ENCODE measurements at places on chromosomes 4 and X.

GRCh38 chrX:135213200-135213844 is 38.5 kb upstream of the ETDA start:
- DNase-seq = no peak

DNA sequence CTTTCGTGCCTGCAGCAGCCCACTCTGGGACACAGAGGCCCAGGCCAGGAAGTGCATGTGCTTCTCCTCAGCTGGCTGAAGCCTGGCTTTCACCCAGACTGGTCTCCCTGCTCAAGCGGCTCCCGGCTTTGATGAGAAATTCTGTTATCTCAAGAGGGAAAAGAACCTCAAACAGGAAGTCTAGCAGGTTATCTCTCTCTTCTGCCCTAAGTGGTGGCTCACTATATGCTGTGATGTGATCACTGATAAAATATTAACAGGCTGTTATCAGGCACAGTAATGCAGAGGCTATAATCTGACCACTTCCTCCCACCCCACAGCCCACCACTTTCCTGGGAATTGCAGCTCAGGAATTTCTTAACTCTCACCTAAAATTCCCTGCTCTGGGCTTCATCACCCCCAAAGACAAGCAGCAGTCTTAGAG is 13.3 kb downstream of the CLDN2 start:
- DNase-seq = no peak

DNA sequence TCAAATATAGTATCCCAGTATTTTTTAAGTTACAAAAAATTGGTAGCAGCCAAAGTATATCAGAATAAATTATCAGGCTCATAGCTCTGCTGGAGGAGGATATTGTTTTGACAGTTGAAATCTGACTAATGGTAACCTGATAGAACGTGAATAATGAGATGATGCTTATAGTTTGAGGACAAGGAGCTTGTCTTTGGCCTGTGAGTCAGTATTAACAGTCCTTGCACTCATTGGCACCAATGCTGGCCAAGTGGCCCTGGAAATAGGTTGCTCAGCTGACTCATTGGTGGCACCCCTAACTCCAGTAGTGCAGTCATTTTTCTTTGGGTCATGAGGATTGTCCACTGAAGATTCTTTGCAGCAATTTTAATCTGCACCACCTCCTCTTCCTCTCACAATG is 203.3 kb upstream of the JADE1 start:
- no peak for DNase-seq

DNA sequence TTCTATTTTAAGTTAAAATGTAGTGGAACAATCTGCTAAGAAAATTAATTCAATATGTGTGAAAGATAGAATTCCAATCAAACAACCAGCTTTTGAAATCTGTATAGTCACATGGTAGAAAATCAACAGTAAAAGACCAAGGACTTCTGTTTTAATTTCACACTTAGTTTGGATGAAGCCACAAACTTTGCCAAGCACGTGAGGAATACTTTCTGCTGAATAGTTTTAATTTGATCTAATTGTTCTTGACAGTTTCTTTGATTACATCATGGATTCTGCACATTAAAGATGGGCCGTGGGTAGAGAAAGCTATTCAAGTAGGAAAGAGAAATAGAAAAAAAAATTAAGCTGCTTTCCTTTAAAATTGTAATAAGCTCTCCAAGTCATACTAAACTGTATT is 137.9 kb upstream of the FAM241A start:
- no peak for DNase-seq

DNA sequence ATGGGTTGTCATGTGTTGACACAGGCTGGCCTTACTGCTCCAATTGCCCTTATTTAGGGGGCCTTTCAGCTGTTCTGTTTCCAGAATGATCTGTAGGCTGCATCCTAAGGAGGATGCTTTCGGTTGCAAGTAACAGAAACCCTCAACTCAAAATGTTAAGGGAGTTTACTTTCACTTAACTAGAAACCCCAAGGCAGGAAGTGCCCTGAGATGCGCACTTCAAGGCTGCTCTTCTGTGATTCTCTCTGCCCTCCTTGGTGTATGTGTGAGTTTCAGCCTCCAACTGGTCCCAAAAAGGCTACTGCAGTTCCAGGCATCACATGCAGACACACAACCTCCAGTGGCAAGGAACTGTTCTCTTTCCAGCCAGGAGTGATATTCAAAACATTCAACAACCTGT is 97.3 kb upstream of the ATP6AP2 start:
- DNase-seq = no peak

- peak; percentile 95 for DNase-seq
These were observed 16.4 kb downstream of the TCEANC start for GRCh38 chrX:13669246-13669737.

DNA sequence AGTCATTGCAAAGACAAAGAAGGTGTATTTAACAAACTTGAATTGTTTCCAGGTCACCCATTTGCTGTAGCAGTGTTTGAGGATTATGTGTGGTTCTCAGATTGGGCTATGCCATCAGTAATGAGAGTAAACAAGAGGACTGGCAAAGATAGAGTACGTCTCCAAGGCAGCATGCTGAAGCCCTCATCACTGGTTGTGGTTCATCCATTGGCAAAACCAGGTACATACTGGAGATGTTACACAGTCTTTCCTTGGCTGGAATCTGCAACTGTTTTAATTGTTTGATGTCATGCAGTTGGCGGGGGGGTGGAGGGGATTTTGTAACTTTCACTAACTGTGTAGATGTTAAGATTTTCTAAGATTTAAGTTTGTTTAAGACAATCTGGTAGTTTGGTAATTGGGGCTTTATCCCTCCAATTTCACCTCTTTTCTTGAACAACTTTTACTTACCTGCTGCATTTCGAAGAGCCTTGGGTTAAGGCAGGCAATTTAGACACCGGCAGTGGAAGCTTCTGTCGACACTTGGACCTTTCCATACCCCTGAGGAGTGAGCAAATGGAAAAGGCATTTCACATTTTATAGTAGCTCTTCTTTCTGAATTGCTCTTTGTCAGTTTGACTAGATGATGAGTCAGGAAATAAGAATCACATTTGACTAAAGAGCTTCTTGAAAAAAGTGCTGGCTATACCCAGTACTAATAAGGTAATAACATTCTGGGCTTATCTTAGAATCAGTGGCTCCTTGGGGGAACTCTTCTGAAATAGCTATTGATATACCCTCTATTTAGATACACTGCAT is 67.4 kb downstream of the EGF start:
- DNase-seq = peak; percentile 59

DNA sequence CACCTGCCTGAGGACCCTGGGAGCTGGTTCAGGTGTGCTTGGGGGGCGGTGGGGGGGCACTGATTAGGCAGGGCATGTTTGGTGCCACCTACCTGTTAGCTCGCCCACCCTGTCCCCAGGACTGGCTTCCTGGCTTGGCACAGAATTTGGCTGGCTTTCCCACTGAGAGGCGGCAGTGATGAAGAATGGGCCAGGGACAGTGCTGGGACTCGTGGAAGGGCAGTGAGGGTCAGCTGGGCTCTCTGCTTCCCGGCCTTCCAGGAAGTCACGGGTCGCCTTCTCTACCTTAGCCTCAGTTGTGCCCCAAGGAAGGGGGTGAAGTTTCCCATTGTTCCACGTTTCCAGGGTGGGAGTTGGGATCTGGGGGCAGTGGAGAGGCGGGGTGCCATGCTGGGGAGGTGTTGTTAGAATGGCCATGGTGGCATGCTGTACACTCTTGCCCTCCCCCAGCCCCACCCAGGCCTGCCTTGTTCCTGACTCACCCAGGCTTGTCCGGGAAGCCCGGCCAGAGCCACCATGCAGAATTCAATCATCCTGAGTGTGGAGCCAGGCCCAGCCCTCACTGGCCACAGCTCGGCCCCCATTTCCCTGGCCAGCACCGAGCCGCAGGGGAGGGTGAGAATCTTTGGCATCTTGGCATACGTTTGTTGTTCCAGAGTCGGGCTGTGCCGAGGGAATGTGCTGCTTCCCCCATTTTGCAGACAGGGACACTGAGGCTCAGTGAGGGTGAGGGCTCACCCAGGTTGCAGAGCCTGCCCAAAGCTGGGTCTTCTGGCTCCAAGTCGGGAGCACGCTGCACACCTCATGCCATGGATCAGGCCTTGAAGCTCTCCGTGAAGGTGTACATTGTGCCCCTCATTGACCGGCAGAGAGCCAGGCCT is 21.9 kb upstream of the GPR78 start:
- no peak for DNase-seq

DNA sequence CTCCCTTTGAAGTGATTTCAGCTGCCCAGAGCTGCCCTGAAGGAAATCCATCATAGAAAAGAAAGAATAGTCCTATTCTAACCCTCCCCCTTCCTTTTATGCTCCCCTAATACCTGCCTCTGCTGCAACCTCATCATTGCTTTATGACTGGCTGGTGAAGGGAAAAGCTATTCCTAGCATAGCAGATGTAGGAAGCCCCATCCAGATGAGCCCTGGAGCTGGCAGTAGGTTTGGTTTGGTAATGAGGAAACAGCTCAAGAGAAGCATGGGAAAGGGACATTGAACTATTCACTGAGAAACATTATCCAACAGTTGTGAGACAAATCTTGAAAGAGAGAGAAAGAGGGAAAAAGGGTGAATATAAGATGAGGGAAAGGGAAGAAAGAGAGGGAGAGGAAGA is 29.2 kb downstream of the ARSJ start:
- DNase-seq = no peak

DNA sequence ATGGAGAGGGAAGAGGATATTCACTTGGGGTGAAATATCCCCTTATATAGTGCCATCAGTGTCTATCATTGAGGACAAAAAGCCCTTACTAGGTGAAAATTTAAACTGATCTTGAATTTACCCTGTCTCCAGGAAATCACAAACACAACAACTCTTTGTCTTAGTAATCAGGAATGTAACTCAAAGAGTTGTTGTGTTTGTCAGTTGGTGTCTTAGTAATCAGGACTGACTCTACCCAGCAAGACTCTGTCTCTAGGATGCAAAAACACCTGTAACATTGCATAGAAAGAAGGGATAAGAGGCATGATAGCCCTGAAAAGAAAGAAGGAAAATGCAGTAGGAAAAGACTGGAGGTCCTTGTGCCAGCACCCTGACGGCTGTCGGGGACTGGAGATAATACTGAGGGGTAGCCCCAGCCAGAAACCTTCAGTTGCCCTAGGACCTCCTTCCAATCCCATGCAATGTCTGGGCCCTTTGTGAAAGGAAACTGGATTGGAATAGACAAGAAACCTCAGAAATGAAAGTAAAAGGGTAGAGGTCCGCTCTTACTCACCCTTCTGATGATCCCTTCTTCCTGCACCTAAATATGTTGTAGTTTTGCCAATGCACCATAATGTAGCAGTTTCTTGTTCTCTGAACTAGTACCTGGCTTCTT is 45.3 kb downstream of the HMGB2 start:
- DNase-seq = no peak

- no peak for DNase-seq
These were observed 2.5 kb downstream of the TENM3 start for GRCh38 chr4:182245541-182246215.

- DNase-seq = no peak
These were observed 9.8 kb upstream of the CXXC4 start for GRCh38 chr4:104504536-104504935.

DNA sequence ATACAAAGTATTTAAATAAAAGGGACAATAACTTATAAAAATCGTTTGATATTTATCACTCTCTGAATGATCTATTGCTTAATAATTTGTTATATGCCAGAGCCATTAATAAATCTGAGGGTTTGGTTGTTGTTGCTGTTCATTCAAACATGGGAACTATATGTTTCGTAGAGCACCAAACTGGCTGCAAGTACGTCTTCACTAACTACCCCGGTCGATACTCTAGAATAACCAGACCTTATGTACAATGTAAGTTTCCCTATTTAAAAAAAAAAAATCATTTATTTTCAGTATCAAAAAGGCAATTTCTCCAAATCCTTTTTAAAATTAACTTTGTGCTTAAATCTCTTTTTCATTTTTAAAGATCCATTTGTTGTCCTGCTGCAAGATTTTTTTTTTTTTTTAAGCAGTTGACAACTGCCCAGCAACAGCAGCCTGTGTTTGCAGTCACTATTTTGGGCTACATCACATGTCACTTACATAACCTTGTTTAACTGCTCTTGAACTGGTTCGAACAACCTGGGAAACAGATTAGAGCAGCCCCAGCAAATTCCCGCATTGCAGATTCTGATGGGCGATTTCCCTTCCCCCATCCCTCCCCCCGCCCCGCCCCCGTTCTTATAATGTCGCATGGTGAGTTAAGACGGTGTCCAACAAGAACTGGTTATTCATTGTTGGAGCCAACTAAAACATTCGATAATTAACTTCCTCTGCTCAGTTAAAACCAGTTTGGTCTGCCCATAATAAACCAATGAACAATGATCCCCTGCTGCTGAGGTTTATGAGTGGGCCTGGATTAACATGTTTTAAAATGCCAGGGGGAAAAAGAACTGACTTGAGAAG is 238.9 kb downstream of the NR3C2 start:
- DNase-seq = no peak

DNA sequence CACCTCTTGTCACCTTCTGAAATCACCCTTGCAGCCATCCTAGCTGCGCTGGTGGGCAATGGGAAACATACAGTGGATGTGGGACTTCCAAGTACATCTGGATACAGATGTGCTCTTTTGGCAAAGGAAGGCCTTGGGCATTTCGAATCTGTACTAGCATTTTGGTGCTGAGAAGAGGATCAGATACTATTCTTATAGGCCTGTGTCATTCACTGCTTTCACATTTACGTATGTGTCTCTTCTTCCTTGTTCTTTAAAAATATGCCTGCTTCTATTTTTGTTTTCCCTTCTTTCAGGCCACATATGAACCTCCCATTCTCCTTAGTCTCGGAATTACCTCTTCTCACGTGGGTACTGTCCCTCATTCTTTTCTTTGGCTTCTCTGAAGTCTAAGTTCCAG is 53.1 kb downstream of the EFNB1 start:
- DNase-seq = no peak

DNA sequence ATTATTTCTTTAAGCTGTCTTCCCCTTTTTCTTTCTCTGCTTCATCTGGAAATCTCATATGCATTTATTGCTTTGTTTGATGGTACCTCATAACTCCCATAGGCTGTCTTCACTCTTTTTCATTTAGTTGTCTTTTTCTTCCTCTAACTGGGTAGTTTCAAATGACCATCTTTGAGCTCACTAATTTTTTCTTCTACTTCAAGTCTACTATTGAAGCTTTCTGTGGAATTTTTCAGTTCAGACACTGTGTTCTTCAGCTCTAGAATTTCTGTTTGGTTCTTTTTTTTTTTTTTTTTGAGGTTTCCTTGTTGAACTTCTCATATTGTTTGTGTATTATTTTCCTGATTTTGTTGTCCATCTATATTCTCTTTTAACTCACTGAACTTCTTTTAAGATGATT is 23.0 kb downstream of the CASK start:
- no peak for DNase-seq

- no peak for DNase-seq
These were observed 54.7 kb downstream of the RHOXF2B start for GRCh38 chrX:120022763-120023162.

- peak; percentile 58 for DNase-seq
These were observed 148.4 kb upstream of the SPRY1 start for GRCh38 chr4:123248085-123248659.
